ENCODE measurements at places on chromosomes 3 and 15.
A peak's percentile ranks its signal among the peaks of the same experiment; 100 is the strongest.

GRCh38 chr15:67126551-67127330 lies 61.3 kb downstream of the SMAD3 start:
- no peak for DNase-seq

DNA sequence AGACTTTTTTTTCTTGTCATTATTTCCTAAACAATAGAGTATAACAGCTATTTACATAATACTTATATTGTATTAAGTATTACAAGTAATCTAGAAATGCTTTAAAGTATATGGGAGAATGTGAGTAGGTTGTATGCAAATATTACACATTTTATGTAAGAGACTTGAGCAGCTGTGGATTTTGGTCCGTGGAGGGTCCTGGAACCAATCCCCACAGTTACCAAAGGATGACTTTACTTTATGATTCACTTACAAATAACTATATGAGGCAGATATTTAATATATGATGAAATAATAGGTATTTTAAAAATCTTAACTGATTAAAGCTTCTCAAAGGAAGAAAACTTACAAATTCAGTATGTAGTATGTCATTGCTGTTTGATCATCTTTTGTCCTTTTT lies 56.3 kb downstream of the PPP2R3A start:
- no peak for DNase-seq

GRCh38 chr15:73433873-73434272 lies 9.1 kb upstream of the REC114 start:
- DNase-seq: no peak

GRCh38 chr3:158631981-158632380 lies 12.3 kb upstream of the GFM1 start:
- no peak for DNase-seq

DNA sequence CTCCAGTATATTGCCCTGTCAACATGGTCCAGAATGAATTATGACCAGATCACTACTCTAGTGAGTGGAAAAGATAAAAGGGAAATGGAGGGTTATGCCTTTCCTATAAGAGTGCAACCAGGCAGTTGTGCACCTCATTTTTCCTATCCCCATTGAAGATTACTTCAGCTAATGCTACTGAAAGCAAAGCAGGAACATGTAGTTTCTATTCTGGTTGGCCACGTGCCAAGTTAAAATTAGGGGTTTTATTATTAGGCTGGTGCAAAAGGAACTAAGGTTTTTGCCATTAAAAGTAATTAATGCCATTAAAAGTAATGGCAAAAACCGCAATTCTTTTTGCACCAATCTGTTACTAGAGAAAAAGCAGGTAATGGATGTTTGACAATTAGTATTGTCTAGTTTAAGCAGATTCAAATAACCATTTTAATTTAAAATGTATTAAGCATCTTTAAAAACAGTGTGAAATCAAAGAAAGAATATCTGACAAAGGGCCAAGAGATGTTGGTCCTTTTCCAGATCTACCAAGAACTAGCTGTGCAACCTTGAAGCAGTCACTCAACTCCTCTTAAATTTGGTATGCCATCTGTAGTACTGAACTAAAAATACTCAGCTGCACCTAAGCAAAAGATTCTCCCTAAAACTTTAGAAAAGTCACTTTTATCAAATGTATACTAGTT lies 567.5 kb upstream of the CCDC54 start:
- no peak for DNase-seq

DNA sequence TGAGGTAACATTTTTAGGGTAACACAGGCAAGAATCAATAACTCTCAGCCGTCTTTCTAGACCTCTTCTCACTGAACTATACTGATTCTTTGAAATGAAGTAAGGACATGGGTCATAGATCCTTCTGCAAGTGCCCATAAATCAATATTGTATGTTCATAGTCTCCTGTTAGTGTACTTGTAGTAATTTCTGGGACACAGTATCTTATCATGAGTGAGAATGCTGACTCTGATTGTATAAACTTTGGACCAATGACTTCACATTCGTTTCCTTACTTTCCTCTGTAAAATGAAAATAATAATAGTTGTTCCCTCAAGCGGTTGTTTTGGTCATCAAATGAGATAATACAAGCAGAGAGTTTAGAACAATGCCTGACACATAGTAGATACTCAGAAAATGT lies 777.1 kb upstream of the GOLIM4 start:
- DNase-seq: no peak

DNA sequence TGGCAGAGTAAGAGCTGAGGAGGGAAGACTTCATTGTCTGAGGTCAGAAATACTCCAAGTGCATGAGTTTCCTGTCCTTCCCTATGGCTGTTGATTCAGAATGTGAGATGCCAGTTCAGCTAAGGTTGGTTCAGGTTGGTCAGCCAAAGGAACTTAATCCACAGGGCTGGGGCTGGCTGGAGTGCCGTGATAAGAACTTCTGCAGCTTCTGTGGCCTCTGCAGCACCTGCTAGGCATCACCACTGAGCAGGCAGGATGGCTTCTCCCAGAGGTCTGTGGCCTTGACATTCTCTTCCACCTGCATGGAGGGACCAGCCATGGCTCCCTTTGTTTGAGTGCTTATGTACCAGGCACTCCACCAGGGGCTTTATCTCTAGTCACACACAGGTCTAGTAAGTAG lies 109.5 kb upstream of the PLXNA1 start:
- DNase-seq: no peak

DNA sequence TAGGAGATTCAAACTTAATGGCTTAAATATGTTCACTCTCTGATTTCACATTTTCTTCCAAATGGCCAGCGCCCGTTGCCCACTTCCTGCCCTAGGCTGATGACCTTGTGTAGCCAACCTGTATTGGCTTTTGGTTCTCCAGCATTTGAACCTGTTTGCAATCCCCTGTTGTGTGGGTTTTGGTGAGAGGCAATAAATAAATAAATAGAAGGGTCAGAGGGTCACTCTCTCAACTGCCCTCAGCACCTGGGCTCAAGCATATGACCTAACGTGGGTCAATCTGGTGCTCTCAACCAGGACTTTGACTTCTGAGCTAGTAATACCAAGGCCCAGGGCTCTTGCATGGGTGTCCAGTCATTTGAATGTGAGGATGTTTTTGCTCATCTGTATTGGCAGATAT lies 1.8 kb upstream of the SRP14 start:
- no peak for DNase-seq

- DNase-seq: no peak
Observed at GRCh38 chr3:165918657-165918979, 81.4 kb upstream of the BCHE start.

GRCh38 chr15:39320886-39321285 lies 260.0 kb upstream of the THBS1 start:
- DNase-seq: no peak

DNA sequence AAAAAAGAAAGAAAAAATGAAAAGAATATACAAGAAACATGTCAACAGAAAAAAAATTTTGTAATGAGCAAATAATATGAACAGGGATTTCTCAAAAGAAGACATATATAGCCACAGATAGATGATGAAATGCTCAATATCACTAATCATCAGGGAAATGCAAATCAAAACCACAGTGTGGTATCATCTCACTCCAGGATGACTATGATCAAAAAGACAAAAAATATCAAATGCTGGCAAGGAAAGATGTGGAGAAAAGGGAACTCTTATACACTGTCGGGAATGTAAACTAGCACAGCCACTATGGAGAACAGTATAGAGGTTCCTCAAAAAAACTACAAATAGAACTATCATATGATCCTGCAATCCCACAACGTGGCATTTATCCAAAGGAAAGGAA lies 94.1 kb downstream of the C3orf70 start:
- no peak for DNase-seq

DNA sequence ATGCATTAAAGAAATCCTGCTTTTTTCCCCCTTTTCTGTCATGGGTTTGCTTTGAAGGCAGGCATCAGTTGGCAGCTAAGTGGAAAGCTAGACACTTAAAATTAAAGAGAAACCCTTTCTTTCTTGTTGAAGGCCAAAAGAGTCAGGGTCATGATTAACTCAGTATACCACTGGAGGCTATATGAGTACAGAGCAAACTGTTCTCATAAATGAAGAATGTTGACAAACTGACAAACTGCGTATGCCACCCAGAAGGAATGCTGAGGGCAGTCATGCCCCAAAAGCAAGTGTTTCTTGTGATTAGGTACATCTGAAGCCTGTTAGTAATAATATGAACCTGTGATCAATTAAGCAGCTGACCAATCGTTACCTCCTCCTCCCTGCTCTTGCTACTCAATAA lies 43.6 kb upstream of the COL6A6 start:
- no peak for DNase-seq

DNA sequence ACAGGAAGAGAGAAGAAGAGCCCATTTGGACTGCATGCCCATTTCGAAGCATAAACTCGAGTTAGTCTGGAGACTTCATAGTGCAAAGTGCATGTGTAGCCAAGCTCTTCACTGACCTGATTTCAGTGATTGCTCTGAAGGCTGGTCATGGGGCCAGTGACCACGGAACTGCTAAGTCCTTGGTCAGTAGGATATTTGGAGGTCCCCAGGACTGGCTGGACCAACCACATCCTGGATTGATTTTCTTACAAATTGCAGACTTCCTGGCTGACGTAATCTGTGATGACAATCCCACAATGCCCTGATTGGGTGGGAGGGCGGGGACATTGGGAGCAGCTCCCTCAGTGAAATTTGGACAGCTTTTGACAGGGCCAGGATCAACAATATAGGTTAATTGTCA lies 233.4 kb downstream of the CACNA2D3 start:
- no peak for DNase-seq

- no peak for DNase-seq
Observed at GRCh38 chr3:125161607-125162219, 50.8 kb downstream of the SLC12A8 start.

- no peak for DNase-seq
Observed at GRCh38 chr15:74108111-74108510, 22.3 kb upstream of the ISLR2 start.

GRCh38 chr15:91897585-91898372 lies 44.3 kb downstream of the SLCO3A1 start:
- DNase-seq: no peak

GRCh38 chr15:55587321-55588069 lies 650 bp downstream of the PYGO1 start:
- DNase-seq: peak; percentile 30

DNA sequence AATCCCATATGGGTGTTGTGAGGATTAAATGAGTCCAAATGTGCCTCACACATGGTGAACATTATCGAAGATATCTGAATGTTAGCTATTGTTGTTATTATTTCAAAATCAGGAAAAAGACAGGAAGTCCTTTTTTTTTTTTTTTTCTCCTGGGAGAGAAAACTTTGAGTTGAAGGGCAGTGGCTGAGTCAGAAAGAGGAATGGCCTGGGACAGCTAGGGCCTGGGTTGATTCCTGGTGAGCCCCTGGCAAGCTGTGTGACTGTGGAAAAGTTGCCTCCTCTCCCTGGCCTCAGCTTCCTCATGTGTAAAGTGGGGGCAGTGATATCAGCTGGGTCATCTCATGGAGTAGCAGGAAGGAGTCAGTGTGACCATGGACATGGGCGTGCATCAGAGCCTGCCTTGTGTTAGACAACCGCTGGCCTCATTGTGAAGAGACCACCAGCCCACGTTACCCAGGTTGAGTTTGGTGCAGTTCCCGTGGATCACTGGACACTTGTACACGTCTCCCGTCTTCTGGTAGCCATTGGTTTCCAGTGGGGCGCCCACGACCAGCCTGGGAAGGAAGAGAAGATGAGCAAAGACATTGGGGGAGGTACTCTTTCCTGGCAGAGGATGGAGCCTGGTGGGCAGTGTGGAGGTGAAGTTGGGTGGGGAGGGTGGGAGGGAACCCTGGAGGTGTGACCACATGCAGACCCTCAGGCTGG lies 63.1 kb downstream of the ITGA11 start:
- DNase-seq: no peak

DNA sequence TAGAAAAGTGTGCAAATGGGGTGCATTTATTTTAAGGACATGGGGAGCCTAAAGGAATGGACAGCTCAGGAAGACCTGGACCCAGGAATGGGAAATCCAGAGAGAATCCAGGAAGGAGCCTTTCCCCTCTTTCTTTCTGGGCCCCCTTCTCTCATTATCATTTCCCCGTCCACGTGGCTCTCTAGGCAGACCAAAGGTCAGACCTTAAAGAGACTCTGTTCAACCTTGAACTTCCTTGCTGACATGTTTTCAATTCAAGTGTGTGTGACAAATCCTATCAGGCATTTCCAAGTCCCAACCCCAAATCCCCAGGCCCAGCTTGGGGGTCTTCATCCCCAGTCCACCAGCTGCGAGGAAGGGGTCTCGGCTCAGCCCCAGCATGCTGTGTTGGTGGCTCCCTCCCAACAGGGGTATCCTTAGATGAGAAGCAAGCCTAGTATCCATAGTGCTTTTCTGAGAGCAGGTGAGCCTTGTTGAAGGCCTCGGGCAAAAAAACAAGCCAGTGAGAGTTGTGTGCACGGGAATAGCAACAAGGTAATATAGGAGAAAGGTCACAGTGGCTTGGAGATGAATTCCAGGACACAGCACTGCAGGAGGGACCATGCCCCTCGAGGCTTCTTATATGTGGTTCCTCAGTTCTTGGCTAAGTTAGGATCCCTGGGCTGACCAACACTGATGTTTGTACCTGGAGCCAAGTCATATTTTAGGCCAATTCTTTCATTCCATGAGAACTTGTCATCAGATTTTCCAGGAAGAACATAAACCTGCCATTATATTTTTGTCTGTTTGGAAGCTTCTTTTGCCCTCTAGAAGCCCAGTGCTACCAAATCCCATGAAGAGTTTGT lies 130.0 kb downstream of the ASB7 start:
- no peak for DNase-seq

GRCh38 chr3:139157161-139157932 lies 112.7 kb upstream of the PRR23C start:
- no peak for DNase-seq

- DNase-seq: no peak
Observed at GRCh38 chr15:43135351-43135750, 2.0 kb downstream of the TMEM62 start.

DNA sequence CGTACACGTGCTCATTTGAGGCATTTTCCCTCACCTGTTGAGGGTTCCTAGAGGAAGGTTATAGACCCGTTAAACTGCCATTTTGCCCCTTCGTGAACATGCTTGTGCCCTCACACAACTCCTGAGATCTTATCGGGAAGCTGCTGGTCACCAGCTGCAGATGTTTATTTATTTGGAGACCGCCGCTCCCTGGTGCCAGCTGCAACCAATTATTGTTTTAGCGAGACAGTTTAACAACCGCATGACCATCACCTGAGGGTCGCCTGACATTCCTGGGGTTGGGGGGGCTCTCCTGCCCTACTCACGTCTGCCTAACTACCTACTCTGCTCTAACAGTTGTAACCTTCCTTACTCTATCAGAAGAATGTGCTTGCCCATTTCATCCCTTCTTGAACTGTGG lies 292.5 kb downstream of the MCTP2 start:
- no peak for DNase-seq

- no peak for DNase-seq
Observed at GRCh38 chr3:182948305-182948704, 32.0 kb downstream of the DCUN1D1 start.

GRCh38 chr3:194849166-194849875 lies 163.6 kb downstream of the FAM43A start:
- no peak for DNase-seq

GRCh38 chr3:50183755-50184154 lies 7.7 kb upstream of the GNAT1 start:
- no peak for DNase-seq

- peak; percentile 54 for DNase-seq
Observed at GRCh38 chr3:128075522-128076482, 23.6 kb downstream of the SEC61A1 start.

GRCh38 chr3:42387802-42388651 lies 22.4 kb downstream of the LYZL4 start:
- peak; percentile 9 for DNase-seq

- DNase-seq: peak; percentile 51
Observed at GRCh38 chr3:69784954-69785514, 45.8 kb downstream of the MITF start.

GRCh38 chr15:85408270-85408746 lies 27.9 kb downstream of the AKAP13 start:
- no peak for DNase-seq

GRCh38 chr3:140113996-140114788 lies 179.2 kb downstream of the CLSTN2 start:
- no peak for DNase-seq
